ENCODE measurements at places on chromosomes 4 and X.

GRCh38 chrX:112931900-112932299 lies 91.3 kb upstream of the AMOT start:
- DNase-seq: no peak

DNA sequence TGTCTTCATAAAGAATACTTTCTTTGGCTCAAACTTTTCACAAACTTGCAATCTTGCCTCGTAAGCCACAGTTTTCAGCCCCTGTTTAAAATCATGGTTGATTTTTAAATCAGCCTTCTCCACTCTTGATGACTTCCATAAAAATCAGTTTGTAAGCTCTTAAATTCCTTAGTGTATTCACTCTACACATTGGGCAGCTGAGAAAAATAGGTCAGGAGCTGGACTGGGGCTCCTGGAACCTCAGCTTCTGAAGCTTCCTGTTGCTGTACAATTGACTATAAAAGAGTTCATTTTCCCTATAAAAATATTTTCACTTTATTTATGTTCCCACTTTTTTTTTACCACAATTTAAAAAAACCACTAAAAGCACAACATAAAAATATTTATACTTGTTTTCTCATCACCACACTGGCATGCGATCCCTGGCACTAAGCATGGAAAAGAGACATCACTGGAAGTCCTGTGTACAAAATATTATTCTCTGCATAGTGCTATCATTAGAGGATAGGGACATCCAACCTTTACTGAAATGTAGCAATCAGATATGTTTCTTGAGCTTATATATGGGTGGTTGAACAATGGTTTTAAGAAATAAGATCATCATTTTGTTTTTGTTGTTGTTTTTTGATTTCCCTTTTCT lies 345.7 kb downstream of the FBXO8 start:
- DNase-seq: no peak

DNA sequence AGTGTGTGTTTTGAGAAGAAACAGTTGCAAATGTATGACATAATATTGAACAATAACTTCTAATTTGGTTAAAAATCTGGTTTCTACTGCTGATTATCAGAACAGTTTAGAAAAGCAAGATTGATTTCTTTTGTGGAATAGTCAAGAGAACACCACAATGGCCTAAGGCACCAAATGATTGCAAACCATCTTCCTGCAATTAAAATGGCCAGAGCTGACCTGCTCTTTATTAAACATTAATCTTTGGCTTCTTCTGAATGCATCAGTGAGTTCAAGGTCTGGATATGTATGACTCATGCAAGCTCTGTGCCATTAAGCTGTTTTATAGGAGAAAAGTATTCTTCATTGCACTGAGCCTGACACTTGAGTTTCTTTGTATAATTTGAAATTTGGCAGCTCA lies 107.8 kb upstream of the PDHA2 start:
- DNase-seq: no peak

DNA sequence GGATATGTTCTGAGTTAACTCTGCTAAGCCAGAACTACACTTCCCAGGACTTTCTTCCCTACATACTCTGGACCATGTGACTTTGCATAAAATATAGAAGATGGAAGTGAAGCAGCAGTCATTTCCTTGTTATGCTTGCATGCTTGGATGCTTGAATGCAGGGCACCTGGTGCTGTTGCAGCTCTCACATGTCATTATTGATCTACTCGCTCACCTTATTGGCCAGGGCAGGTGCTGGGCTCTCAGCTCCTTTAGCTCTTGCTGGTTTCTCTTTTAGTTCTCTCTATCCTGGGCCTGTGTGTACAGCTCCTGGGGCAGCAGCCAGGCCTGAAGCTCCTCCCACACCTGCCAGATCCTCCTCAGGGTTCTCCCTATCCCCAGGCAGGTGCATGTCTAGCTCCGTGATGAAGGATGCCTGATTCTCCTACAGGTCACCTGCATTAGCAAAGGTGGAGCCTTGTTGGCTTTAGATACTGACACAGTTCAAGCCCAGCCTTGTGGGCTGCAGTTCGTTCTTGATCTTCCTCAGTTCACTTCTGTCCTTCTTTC lies 53.3 kb downstream of the MED28 start:
- DNase-seq: no peak

DNA sequence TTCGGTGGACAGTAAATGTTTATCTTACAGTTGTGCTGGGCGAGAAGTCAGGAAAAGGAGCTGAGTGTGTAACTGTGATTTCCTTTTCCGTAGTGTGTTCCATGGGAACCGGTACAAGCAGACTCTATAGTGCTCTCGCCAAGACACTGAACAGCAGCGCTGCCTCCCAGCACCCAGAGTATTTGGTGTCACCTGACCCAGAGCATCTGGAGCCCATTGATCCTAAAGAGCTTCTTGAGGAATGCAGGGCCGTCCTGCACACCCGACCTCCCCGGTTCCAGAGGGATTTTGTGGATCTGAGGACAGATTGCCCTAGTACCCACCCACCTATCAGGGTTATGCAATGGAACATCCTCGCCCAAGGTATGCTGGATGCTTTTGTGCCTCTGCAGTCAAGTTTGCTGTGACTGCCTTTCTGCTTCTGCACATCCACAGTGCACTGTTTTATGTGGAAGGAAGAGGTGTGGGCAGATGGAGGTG lies 27.4 kb downstream of the NOCT start:
- DNase-seq: no peak

DNA sequence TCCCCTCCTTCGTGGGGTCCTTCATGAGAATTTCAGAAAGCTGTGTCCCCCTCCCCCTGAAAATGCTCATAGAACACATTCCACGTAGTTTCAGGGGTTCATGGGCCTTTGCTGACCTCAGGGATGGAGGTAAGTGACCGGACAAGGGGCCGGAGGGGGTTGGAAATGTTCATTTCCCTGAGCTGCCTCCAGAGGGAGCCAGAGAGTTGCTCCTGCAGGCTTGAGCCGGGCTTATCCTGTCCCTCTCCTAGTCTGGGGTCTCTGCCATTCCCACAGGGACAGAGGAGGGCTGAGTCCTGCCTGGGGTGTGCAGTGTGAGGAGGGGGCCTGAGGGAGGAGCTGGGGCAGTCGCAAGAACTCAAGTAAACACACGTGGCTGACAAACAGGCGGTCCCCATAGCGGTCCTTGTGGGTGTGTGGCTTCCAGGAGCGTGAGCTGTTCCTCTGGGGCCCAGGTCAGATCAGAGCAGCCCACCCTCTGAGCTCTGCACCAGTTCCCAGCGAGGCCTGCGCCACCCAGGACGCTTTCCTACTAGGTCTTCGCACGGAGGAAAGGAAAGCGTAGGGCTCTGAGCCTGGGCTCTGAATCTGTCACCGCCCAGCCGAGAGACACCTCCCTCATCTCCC lies 62.5 kb downstream of the WFS1 start:
- no peak for DNase-seq

All from CD4-positive, alpha-beta T cell treated with Interleukin-1 beta for 1 hour (primary cell).